ENCODE measurements at places on chromosomes 11 and 22.

GRCh38 chr11:9703280-9703679, 39.4 kb downstream of the SWAP70 start:
- H3K27me3 ChIP-seq, result no peaks in the 10 kb centered on the region
- no peak for DNase-seq
- no peak overlapping the region for H3K27ac ChIP-seq
- H3K4me1 ChIP-seq, result peaks cover 25% of the 10 kb centered on the region
- H3K36me3 ChIP-seq, result peaks cover 3% of the 10 kb centered on the region
- no peak overlapping the region for H3K4me3 ChIP-seq

DNA sequence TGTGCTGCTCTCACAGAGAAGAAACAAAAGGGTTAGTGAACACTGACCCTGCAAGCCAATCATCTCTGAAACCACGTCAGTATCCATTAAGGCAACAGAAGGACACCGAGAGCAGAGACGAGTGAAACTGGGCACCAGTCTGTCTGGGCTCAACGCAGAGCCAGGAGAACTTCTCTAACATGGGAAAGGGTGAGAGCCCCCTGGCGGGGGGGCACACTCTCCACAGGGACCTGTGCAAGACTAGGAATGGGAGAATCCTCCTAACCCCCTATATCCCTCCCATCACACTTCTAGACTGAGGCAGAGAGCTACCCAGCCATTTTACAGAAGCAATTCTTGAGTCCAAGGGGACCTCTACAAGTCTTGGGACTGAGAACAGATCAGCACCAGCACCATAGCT, 285.8 kb downstream of the SOX6 start:
- H3K27ac ChIP-seq, result no peak overlapping the region
- no peaks in the 10 kb centered on the region for H3K27me3 ChIP-seq
- DNase-seq, result no peak
- no peaks in the 10 kb centered on the region for H3K36me3 ChIP-seq
- H3K4me3 ChIP-seq, result no peak overlapping the region
- no peaks in the 10 kb centered on the region for H3K4me1 ChIP-seq

DNA sequence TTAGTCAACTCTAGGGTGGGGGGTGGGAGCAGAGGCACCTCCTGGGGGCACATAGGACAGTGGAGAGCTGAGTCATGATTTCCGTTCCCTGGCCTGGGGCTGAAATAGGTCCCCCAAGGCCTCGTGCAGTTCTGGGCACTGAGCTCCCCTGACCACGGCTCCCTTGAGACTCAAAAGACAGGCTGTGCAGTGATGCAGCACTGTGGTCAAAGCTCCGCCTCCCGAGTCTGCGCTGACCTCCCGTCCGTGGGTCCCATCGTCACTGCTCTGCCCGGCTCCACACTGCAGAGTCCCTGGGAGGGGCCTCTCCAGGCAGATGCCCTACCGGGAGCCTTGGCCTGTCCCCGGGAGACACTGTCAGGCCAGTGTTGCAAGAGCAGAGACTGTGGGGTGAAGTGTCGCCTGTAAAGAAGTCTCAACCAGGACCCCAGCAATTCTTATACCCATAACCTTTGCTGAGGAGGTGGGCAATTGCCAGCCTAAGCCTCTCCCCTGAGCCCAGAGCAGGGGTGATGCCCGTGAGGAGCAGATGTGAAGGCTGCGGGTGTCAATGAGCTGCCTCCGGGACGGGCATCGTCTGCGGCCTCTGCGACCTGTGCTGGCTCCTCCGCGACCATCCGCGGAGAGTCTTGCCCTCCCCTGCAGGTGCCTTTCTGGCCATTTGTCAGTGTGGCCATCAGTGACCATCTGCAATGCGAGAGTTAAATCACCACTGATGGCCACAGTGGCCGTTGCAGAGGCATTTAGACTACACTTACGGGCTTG, 877.3 kb downstream of the BRD1 start:
- H3K4me3 ChIP-seq, result no peak overlapping the region
- H3K27ac ChIP-seq, result no peak overlapping the region
- DNase-seq, result no peak
- peaks cover 5% of the 10 kb centered on the region for H3K27me3 ChIP-seq

GRCh38 chr11:10990160-10990559, 132.3 kb upstream of the ZBED5 start:
- no peaks in the 10 kb centered on the region for H3K36me3 ChIP-seq
- H3K27ac ChIP-seq, result no peak overlapping the region
- H3K4me1 ChIP-seq, result no peaks in the 10 kb centered on the region
- peaks cover under 1% of the 10 kb centered on the region for H3K27me3 ChIP-seq

GRCh38 chr22:34102633-34103032, 182.4 kb upstream of the LARGE1 start:
- H3K4me3 ChIP-seq, result no peak overlapping the region
- no peak overlapping the region for H3K27ac ChIP-seq
- no peak for DNase-seq
- no peaks in the 10 kb centered on the region for H3K4me1 ChIP-seq

DNA sequence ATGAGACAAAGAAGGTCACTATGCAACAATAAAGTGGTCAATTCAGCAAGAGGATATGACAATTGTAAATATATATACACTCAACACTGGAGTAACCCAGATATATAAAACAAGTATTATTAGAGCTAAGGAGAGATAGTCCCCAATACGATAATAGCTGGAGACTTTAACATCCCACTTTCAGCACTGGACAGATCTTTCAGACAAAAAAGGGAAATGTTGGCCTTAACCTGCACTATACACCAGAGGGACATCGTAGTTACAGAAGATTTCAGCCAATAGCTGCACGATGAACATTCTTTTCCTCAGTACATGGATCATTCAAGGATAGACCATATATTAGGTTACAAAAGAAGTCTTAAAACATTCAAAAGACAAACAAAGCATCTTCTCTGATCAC, 29.9 kb downstream of the PIWIL3 start:
- no peak overlapping the region for H3K4me3 ChIP-seq
- H3K27me3 ChIP-seq, result peaks cover 24% of the 10 kb centered on the region
- DNase-seq, result no peak
- H3K36me3 ChIP-seq, result no peaks in the 10 kb centered on the region
- no peak overlapping the region for H3K27ac ChIP-seq
- no peaks in the 10 kb centered on the region for H3K4me1 ChIP-seq

DNA sequence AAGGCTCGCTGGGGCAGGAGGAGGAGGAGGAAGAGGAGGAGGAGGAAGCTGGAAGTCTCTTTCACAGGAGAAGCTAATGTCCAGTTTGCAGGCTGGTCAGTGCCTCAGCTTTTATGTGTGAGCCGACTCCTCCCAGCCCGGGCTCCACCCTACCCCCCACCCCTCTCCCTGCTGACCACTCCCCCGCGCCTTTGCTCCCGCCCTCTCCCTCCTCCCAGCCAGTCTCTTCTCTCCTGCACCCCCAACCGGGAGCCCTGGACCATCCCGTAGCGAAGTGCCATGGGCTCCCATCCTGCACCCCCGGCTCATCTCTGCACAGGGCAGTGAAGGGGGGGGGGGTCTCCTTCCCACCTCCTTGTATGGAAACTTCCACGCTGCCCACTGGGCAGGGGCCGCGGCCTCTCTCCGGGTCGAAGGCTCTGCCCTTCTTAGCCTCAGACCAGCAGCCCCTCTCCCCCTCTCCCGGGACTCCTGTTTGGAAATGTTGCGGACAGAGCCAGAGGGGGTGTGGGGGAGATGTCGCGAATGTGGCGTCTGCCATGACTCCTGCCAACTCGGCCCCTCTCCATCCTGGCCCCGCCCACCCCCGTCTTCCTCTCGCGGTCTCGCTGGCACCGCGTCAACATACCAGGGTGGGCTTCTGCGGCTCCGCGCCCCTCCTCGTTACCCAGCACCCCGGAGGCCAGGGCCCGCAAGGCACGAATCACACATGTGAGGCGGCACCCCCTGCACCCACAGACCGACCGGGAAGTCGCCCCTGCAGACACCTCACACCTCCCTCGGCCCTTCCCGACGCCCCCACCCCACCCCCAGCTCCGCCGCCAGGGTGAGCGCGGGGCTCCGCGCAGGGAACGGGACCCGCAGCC, 1.8 kb downstream of the IGF2 start:
- no peak overlapping the region for H3K27ac ChIP-seq
- H3K27me3 ChIP-seq, result peaks cover 60% of the 10 kb centered on the region
- H3K36me3 ChIP-seq, result no peaks in the 10 kb centered on the region
- peaks cover 17% of the 10 kb centered on the region for H3K4me1 ChIP-seq

DNA sequence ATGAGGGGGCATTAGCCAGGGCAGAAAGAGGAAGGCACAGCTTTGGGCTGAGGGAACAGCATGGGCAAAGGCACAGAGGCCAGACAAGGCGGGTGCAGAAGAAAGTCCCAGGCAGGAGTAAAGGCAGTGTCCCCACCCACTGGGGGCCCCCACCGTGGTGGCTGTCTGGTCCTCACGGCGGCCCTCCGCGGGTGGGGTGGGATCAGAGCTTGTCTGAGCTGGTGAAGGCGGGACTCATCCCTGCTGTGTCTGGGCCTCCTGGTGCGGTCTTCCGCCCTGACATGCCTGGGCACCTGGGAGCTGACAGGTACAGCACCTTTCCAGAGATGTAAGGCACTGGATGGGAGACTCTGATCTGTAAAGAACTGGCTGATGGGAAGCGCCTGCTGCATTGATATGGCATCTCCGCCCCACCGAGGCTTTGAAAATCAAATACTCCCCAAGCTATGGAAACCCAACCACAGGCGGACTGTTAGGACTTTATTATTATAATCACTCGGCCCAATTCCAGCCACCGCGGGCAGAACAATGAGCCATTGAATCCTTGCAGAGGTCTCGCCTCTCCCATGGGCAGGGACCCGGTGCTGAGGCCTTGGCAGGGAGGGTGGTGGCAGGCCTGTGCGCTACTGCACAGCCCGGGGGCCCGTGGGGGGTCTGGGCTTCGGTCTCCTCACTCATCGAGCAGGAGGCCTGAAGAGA, 14.2 kb upstream of the GNB1L start:
- DNase-seq, result no peak
- no peaks in the 10 kb centered on the region for H3K36me3 ChIP-seq
- no peaks in the 10 kb centered on the region for H3K27me3 ChIP-seq

GRCh38 chr11:16933756-16934603, 80.2 kb downstream of the PLEKHA7 start:
- DNase-seq, result no peak
- peaks cover 5% of the 10 kb centered on the region for H3K4me1 ChIP-seq
- peaks cover 21% of the 10 kb centered on the region for H3K27me3 ChIP-seq
- H3K27ac ChIP-seq, result no peak overlapping the region
- no peaks in the 10 kb centered on the region for H3K36me3 ChIP-seq

GRCh38 chr11:70532066-70532440, 133.7 kb downstream of the CTTN start:
- H3K4me1 ChIP-seq, result no peaks in the 10 kb centered on the region
- no peak overlapping the region for H3K27ac ChIP-seq
- H3K27me3 ChIP-seq, result peaks cover 3% of the 10 kb centered on the region

DNA sequence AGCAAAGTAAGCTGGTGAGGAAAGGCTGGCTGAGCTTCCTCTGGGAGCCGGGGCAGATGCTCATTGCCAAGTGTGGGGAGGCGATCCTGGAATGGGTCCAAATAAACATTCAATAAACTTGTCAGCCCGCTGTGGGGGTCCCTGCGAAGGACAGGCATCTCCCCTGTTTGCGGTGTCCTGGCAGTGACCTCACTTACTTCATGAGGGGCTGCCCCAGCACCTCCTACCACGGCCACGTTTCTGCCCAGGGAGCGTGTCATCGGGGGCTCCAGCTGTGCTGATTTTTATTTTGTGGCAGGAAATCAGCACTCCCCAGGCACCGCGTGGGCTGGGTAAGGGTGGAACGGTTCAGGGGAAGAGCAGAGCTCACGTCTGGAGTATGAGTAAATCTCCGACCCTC, 493.9 kb upstream of the B3GAT1 start:
- no peak overlapping the region for H3K4me3 ChIP-seq
- no peaks in the 10 kb centered on the region for H3K36me3 ChIP-seq
- no peaks in the 10 kb centered on the region for H3K4me1 ChIP-seq
- H3K27me3 ChIP-seq, result peaks cover 10% of the 10 kb centered on the region
- H3K27ac ChIP-seq, result no peak overlapping the region

GRCh38 chr11:64437426-64437825, 78.5 kb downstream of the RPS6KA4 start:
- no peak for DNase-seq
- H3K27me3 ChIP-seq, result peaks cover 12% of the 10 kb centered on the region
- no peak overlapping the region for H3K4me3 ChIP-seq
- no peaks in the 10 kb centered on the region for H3K4me1 ChIP-seq
- H3K27ac ChIP-seq, result no peak overlapping the region

- H3K4me1 ChIP-seq, result no peaks in the 10 kb centered on the region
- peaks cover 3% of the 10 kb centered on the region for H3K27me3 ChIP-seq
- no peak overlapping the region for H3K27ac ChIP-seq
- no peaks in the 10 kb centered on the region for H3K36me3 ChIP-seq
Observed at GRCh38 chr11:15229069-15229468, 114.3 kb downstream of the INSC start.

GRCh38 chr11:210122-210802, 2.8 kb downstream of the RIC8A start:
- H3K27ac ChIP-seq, result peak overlapping the region; percentile 81
- no peak for DNase-seq

- peaks cover 18% of the 10 kb centered on the region for H3K4me1 ChIP-seq
- H3K27me3 ChIP-seq, result peaks cover 48% of the 10 kb centered on the region
- H3K36me3 ChIP-seq, result peaks cover 1% of the 10 kb centered on the region
- no peak for DNase-seq
- no peak overlapping the region for H3K4me3 ChIP-seq
Observed at GRCh38 chr11:120332822-120333716, 3.1 kb upstream of the ARHGEF12 start.

GRCh38 chr11:129280027-129280811, 88.1 kb upstream of the ARHGAP32 start:
- peak overlapping the region; percentile 76 for H3K27ac ChIP-seq
- peak; percentile 51 for DNase-seq
- H3K4me1 ChIP-seq, result peaks cover 38% of the 10 kb centered on the region
- peaks cover 2% of the 10 kb centered on the region for H3K36me3 ChIP-seq
- H3K27me3 ChIP-seq, result peaks cover 20% of the 10 kb centered on the region

DNA sequence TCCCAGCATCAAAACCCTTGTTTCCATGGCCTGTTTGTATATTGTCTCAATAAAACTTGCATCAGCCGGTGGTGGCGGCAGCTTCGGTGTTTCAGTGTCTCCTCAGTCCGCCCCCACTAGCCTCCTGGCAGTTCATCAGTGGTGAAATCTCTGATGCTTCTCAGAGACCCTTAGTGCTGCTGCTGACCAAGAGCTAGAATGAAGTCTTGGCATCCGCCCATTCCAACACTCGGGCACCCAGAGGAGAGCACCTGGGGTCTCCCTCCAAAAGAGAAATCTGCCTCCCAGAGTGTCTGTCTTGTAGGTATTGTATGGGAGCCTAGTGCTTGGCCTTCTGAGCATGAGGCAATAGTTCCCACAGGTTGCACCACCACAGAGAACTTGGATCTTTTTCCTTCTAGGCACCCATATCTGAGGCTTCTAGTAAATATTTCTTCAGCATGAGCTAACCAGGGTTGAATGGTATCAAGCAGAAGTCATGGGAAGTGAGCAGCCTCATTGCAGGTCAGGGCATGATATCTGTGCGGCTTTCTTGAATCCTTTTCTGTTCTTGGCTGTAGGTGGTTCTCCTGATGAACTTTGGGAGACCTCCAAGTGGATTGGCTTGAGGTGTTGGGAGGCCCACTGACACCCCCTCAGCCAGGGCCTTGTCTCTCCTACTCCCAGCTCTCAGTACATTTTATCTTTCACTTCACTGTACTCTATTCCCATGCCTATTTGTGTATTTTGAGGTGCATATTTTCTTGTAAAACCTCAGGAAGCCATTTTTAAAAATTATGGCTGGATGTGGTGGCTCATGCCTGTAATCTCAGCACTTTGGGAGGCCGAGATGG, 13.2 kb upstream of the AIFM3 start:
- H3K27me3 ChIP-seq, result peaks cover 17% of the 10 kb centered on the region
- H3K27ac ChIP-seq, result no peak overlapping the region
- no peak for DNase-seq
- H3K36me3 ChIP-seq, result peaks cover 25% of the 10 kb centered on the region
- peaks cover 15% of the 10 kb centered on the region for H3K4me1 ChIP-seq

Data from activated naive CD8-positive, alpha-beta T cell treated with anti-CD3 and anti-CD28 coated beads, Interleukin-2, amount 50 U/mL, for 24 hours (primary cell).